Activated CD4-positive, alpha-beta T cell treated with anti-CD3 and anti-CD28 coated beads for 24 hours (primary cell): ENCODE measurements at places on chromosomes 11 and 22.

- peak; percentile 32 for DNase-seq
Observed at GRCh38 chr22:30754971-30755758, 60.5 kb downstream of the OSBP2 start.

DNA sequence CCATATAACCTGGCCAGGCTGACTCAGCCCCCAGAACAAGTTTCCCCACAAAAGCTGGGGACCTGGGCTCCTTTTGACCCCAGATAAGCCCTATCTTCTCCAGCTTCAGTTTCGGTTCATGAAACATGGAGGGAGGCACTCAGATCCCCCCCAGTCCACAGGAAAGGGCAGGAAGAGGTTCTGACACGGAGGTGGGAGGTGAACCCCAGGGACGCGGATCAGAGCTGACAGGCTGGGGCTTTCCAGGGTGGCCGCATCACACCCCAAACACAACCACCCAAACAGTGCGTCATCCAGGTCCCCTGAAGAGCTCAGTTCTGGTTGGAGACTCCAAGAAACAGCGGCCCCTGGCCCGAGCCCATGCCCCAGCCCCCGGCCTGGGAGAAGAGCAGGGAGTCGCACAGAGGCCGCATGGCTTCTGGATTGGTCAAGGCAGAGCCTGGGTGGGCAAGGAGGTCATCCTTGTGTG lies 44.3 kb upstream of the A4GALT start:
- DNase-seq: no peak

- no peak for DNase-seq
Observed at GRCh38 chr11:122983438-122984185, 2.0 kb upstream of the BSX start.

DNA sequence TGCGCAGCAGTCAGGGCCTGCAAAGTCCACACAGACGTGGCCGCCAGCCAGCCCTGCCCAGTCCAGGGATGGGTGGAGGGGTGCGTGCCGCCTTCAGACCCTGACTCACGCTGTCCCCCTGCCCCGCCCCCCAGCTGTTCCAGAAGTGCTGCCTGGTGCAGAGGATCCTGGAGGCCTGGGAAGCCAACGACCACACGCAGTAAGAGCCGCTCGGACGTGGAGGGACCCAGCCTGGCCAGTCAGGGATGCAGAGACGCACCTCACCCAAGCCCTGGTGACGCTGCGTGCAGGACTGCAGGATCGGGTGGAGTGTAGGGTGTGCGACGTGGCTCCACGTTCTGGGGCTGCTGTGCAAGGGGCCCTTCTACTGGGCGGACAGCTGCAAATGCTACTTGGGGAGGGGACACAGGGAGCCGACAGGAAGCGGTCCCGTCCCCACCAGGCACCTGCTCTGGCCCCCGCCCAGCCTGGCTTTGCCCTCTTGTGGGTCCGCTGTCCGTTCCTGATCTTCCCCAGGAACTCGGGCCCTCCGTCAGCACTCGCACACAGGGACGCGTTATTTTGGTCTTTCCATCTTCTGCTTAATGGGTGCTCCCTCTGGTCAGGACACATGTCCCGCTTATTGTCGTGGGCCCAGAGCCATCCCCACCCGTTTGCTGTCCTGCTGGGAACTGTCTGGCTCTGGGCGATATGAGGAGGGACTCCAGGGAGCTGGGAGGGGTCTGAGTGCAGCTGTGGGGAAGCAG lies 42.5 kb downstream of the SBF1 start:
- DNase-seq: no peak

GRCh38 chr22:42001121-42001520 lies 2.5 kb downstream of the WBP2NL start:
- DNase-seq: no peak
